Thoracic aorta (tissue), 2 donors: ENCODE measurements at places on chromosomes 4 and X. TPM values are rescaled to one million over a fixed set of nuclear protein-coding genes. Genes with fewer than 3 reads are reported as not detected.

GRCh38 chr4:2827071-2827873 lies 16.4 kb upstream of the ADD1 start:
- DNase-seq, result no peak

DNA sequence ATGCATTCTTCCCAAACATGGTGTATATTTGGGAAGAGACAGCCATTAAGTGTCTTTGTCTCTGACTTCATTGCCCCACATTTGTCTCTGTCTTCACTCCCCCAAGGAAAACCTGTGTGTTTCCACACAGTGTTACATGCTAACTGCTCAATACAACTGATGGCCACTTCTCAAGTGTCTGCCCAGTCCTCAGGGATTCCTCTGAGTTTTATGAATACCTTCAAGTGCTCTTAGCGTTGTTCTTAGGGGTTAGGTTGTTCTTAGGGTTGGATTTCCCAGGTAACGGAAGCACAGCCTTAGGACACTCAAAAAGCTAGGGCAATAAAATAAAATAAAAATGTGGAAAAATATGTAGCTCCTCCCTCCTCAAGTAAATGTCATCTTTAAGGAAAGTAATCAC lies 64.7 kb upstream of the PLAC8 start:
- DNase-seq, result no peak

MAN2B2 gene
- total RNA-seq, result 77.1 TPM

DNA sequence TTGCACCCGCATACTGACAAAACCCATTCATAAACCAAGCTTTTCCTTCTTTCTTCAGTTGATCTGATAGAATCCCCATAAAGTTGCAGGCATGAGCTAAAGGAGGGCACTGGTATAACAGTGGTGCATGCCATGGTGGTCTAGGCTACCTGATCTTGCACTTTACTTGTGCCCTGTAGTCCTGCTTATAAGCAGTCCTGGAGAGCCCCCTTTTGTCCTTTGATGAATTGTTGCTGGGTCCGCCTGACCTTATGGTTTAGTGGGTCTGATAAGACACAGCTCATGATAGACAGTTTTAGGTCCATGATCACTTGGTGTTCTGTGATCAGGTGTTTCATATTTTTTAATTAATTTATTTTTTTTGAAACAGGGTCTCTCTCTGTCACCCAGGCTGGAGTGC lies 19.7 kb downstream of the CCDC160 start:
- DNase-seq, result no peak

DNA sequence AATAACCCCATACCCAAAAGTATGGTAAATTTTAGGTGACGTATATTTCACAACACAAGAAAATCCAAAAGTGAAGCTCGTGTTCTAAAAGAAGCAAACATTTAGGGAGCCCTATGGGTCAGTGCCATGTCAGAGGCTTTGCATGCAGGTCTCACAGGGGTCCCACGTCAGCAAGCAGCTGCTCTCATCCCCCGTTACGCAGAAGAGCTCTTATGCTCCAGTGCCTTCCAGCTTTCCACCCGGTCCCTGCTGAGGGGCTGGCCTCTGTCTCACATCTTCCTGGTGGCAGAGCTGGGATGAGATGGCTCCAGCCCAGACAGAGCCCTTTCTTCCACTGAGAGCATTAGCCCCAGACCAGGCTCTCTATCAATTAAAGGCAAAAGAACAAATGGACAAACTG lies 82.0 kb downstream of the IRF2 start:
- no peak for DNase-seq
